ENCODE measurements at places on chromosomes 1 and 21.

- DNase-seq, result no peak
Observed at GRCh38 chr1:232853994-232854797, 49.0 kb downstream of the MAP10 start.

DNA sequence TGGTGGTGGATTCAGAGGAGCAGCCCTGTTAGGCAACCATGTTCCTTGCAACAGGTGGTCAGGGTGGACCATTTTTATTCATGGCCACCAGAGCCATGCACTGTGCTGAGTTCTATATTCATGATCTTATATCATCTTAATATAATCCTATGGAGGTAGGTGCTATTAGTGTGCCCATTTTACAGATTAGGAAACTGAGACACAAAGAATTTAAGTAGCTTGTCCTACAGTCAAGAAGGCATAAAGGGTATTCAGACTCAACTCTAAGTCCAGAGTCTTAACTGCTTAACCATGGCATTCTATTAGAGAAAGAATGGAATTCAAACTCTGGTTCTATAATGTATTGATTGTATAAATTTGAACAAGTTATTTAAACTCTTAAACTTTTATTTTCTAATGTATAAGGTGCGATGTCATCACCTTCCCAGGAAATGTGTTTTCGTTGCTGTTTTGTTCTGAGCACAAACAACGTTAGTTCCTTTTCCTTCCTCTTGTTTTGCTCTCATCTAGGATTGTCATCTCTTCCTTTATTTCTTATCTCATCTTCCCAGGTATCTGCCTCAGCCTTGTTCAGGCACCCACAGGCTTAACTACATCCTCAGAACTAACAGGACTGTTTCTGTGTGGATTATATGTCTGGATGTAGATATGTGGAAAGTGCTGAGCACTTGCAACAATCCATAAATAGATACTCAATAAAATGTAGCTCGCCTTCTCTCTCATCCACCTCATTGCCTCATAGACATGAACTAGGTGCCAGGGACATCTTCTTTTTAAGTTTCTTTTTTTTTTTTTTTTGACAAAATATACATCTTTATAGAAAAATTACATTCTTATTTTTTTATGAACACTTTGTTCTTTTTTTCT is 207.1 kb downstream of the NFIA start:
- DNase-seq, result no peak

DNA sequence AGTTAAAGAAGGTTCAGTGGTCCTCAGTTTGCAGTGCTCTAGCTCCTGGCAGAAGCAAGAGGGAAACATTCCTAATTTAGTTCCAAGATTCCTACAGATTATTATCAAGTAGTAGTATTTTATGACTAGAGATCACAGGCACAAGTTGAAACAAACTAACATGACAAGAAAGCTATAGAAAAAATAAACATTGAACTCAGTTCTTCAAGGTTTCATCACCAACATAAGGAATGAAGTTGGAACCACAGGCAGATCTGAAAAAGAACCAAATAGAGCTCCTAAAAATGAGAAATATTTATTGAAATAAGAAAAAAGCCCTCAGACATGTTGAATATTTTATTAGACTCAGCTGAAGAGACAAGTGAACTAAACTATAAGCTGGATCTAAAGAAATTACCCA is 40.6 kb downstream of the PDC start:
- no peak for DNase-seq

DNA sequence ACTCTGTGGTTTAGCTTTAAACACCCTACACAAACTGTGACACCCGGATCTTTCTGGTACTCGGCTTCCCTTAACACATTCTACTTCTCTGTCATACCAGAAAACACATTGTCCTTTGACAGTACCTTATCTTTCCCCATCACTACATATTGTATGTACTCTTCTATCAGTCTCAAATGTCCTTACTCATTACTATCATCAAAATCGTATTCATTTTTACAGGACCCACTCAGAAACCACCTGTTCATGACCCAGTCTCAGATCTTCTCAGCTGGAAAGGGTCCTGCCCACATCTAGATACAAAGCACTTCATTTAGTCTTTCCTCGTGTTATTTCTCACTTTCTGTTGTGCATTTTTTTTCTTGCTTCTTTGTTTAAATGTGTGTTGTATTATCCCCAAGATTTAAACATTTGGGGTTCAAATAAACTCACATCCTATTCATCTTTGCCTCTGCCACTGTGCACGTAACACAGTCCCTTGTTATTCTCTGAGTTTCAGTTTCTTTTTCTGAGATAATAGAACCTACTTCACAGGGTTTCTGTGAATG is 27.7 kb downstream of the CD34 start:
- no peak for DNase-seq

- no peak for DNase-seq
Observed at GRCh38 chr1:21845646-21846641, 33.9 kb downstream of the LDLRAD2 start.

GRCh38 chr1:36963006-36963405 is 71.3 kb downstream of the GRIK3 start:
- no peak for DNase-seq

DNA sequence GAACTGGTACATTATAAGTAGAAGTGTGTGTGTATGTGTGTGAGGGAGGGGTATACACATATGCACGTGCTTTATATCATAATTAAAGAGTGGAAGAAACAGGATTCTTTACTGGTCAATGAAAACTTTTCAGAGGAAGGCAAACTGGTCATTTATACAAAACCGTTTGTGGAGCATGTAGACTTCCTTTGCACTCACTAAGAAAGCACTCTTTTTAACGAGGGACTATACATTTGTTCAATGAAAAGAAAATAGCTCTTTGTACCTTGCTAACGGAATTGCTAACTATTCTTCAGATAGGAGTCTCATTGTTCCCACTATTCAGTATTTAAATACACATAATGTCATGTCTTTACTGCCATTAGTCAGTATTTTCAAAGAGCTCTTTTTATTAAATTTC is 219.3 kb downstream of the ST6GALNAC3 start:
- peak; percentile 86 for DNase-seq

DNA sequence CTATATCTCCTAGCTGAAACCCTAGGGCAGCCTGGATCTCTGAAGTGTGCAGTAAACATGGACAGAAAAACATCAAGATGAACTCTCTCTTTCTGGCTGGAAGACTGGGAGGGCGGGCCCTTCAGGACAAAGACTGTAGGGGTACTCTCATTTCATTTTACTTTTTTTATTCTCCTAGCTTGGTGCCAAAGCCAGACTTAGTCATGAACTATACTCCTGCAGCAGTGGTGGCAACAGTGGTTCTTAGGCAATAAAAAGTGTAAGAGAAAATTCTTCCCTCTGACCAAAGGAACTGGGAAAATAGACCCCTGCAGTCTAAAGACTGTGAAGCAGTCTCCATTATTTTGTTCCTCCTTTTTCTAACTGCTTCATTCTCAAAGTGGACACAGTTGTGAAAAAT is 213.8 kb upstream of the JUN start:
- no peak for DNase-seq

- DNase-seq, result no peak
Observed at GRCh38 chr1:176102768-176103350, 104.2 kb downstream of the COP1 start.

All from SK-MEL-5 (cell line).